ENCODE measurements at places on chromosomes 7 and 10.

GRCh38 chr7:22202141-22202540 is 154.8 kb downstream of the RAPGEF5 start:
- no peak for DNase-seq

GRCh38 chr10:4306871-4307270 is 519.1 kb upstream of the AKR1E2 start:
- peak; percentile 34 for DNase-seq

DNA sequence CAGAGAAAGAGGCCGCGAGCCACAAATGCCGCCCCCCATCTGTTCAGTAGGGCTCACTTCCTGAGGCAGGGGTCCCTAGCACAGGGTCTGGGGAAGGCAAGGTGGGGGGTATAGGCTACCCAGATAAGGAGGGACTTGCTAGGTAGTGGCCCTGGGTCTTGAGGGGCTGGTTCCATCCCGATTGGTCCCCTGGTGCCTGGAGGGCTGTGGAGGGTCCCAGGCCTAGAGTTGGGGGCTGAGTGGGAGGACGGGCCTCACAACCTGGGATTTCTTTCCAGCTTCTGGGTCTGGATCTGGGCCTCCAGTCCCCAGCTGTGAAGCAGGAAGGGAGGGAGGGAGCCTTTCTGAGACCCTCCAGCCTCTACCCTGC is 75.1 kb upstream of the EN2 start:
- no peak for DNase-seq

- DNase-seq: no peak
Measured at GRCh38 chr7:73718438-73718881, 1.0 kb downstream of the STX1A start.

DNA sequence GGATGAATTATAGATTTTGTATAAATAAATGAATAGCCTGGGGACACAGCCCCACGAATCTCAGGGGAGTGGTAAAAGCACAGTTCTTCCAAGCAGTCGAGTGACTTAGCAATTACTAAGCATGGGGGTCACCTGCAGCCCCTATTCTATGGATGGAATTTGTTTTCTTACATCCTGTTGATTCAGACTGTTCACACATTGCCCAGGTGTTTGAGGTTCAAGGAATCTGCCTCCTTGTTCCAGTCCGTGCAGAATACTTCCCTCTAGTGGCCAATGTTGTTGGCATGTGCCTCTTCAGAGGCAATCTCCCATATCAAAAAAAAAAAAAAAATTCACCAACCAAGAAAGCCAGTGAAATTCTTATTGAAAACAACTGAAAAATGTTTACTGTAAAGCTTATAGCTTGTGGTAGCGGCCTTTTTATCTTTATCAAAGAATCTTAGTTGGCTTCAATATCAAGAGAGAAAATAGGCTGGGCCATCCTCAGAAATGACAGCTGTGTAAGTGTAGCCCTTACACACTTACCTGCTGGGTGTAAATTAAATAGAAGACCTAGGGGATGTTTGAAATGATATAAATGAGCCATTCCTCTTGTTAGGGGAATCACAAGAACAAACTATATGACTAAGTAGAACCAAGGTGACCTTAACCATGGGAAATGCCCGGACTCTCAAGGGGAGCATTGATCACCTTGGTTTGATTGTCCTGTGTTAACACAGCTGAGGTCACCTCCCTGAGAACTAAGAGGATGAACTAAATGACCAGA is 7.8 kb downstream of the LIPM start:
- DNase-seq: peak; percentile 66

DNA sequence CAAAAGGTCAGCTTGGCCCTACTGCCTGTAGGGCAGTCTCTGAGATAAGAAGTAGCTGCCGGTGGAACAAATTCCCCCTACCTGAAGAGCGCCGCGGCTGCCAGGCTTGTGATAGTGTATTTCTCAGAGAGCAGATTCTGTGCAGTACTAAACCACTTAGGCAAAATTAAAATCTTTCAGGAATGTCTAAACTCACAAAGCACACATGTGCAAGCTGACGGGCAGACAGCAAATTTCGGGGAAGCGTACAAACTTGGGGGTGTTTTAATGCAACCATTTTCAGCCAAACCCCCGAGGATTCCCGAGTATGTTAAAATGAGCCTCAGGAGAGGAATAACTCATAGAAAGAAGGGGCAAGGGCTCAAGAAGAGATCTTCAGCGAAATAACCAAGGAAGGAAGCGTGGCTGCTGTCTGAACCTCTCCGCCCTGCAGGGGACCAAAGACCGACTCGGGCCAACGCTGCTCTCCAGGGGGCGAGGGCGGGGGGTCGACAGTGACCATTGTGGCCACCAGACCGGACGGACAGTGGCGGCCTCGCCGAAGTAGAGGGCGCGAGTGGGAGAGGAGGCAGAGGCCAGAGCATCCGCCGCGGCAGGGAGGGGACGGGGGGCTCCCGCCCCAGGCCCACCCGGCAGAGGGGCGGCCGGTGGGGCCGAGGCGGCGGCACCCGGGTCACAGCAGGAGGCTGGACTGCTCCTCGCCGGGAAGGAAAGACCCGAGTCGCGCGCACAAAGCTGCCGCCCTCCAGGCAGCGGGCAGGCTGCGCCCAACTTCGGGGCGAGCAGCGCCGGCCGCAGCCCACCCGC is 819 bp downstream of the HYCC1 start:
- peak; percentile 9 for DNase-seq

DNA sequence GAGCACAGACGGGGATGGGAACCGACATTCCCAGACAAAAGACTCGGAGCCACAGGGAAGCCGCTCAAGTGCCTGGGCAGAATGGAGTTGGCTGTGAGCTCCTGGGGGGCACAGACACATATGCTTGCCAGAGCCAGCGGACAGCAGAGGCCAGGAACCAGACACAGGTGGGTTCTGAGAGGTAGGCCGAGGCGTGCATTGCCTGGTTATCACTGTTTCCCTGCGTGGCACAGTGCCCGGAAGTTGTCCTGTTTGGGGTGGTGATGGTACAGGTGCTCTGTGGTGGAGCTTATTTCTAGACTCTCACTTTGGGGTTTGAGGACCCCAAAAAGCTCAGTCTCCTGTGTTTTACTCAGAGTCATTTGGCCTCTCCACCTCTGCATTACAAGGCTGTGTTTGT is 2.5 kb downstream of the PALD1 start:
- no peak for DNase-seq

DNA sequence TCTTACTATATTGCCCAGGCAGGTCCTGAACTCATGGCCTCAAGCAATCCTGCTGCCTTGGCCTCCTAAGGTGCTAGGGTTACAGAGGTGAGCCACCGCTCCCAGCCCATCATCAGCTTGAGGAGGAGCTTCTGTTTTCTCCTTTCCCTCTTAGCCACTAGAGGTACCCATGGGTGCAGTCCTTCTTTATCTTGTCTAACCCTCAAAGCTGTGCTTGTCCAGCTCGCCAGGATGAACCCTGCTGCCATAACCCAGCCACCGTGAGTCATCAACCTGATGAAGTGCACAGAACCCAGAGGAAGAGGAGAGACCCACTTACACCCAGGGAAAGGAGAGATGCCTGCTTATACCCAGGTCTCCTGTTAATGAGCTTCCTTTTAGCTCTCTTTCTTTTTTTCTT is 133.4 kb downstream of the CUL2 start:
- no peak for DNase-seq

DNA sequence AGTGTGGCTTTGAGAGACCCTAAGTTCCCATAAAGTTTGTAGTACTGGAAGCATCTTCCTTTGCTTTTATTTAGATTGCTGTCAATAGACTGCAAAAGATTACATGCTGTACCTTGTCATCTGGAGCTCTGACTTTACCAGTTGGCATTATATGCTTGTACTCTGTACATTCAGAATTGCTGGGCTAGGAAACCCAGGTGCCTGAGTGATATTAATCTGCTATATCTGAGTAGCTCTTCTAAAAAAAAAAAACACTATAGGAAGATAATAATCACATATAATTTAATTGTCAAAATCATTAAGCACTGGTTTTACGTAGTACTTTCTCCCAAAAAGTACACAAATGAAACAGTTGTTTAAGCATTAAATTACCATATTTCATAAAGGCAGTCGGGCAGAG is 12.3 kb downstream of the GATA3 start:
- DNase-seq: no peak

DNA sequence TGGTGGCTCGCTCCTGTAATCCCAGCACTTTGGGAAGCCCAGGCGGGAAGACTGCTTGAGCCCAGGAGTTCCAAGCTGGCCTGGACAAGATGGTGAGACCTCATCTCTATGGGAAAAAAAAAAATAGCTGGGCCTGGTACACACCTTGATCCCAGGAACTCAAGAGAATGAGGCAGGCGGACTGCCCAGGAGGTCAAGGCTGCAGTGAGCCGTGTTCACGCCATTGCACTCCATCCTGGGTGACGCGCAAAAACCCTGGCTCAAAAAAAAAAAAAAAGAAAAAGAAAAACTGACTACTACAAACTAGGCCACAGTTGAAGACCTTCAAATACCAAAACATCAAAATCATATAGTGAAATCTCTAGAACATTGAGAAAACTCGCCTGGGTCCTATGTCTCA is 3.9 kb downstream of the BRAT1 start:
- no peak for DNase-seq

DNA sequence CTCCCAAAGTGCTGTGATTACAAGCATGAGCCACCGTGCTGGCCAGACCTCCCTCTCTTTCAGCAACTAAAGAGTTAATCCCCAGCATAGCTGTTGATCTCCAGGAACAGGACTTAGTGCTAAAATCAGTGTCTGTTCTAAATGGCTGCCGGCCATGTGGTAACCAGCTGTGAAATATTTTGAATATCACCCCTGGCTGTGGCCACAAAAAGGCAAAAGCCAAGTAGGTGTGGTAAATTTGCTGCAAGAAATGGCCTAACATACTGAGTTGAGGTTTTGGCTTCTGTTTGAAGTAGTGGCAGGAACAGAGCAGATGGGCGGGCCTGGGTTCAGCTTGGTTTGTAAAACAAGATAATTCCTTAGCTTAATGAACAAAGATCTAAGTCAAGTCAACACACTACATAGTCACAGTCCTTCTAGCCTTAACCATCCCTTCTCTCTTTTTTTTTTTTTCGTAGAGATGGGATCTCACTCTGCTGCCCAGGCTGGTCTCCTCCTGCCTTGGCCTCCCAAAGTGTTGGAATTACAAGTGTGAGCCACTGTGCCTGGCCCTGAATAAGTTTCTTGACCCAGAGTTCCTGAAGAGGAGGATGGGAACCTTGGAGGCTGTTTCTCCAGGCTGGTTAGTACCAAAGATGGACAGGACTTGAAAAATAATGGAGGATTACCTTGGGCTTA is 22.7 kb upstream of the AGFG2 start:
- DNase-seq: peak; percentile 96

- DNase-seq: no peak
Measured at GRCh38 chr7:47939425-47940036, 8.7 kb downstream of the PKD1L1 start.

DNA sequence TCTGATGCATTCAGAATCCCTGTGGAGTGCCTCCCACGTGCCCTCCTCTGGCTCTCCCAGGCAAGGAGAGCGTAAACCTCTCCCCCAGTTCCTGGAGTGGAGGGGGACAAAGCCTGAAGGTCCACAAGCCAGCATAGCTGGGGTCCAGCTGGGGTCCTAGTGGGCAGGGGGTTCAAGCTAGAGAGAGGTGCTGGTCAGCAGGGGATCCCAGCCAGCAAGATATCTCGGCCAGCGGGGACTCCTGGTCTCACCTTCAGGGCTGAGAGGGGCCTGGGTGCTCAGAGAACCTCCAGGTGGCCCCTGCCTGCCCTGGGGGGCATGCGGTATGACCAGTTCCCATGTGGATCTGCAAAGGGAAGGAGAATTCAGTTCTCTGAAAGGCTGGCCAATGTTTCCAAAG is 413.7 kb downstream of the TCERG1L start:
- no peak for DNase-seq

DNA sequence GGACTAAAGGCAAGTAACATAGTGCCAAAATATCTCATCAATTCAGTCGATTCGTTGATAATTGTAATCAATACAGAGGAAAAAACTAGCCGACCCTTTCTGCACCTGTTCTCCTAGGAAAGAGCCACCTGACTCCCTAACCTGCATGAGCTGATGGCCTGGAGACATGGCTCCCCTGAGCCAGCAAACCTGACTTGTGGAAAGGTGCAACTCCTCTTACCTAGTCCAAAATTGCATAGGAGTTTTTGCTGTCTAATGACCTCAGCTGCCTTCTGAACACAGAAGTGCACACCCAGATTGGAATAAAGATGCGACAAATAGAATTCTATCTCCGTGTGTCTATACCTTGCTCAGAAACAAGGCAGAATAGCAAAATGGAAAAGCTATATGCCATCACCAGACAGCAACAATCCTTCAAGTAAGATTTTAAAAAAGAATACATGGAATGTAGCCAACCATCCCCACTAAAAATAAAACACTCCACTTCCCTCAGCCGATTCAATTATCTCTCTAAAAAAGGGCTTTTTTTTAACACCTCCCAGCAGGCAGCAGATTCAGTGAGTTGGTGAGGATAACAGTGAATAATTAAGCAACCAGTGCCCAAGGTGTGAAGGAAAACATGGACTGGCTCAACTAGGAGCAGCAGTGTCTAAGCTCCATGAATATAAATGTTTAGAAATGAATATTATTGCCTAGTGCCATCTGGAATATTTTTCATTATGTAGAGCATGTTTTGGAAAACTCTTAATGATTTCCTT is 26.6 kb upstream of the LMTK2 start:
- no peak for DNase-seq

DNA sequence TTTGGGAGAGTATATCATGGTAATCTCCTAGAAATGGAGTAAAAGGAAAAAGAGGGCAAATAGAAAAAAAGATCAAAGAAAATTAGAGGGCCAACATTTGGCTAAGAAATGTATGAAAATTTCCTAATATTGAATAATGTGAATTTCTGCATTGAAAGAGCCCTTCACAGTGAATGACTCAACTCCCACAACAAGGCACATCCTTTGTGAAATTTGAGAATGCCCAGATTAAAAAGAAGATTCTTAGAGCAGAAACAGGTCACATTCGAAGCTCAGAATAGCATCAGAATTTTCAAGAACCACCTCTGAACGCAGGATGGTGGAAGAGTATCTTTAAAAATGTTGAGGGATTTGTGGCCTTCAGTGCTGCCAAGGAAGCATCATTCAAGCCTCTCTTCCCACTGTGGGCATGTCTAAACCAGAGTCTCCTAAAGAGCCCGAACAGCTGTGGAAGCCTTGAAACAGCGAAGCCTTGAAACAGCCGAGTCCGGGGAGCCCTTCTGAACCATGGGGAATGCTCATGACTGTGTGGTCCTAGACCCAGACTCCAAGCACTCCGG is 43.6 kb downstream of the GUSB start:
- DNase-seq: peak; percentile 6

DNA sequence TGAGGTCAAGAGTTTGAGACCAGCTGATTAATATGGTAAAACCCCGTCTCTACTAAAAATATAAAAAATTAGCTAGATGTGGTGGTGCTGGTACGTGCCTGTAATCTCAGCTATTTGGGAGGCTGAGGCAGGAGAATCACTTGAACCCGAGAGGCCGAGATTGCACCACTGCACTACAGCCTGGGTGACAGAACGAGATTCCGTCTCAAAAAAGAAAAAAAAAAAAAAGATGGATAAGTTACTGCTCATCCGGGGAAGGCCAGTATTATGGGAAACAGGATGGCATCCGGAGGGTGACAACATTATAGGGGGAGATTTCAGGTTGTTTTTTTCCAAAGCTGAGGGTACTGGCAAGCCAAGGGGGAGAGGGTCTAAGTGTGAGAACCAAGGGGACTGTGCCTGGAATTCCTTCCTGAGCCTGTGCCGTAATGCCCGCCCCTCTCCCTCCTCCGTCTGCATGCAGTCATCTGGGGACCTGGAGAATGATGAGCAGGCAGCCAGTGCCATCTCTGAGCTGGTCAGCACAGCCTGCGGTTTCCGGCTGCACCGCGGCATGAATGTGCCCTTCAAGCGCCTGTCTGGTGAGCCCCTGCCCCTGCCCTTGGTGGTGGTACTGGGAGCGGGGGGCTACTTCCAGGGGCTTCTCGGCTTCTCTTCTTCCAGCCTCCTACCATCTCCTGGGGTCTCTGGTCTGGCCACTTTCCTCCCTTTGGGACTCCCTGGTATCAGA is 4.4 kb downstream of the LAMTOR4 start:
- no peak for DNase-seq

- DNase-seq: no peak
Measured at GRCh38 chr10:44056967-44057805, 327.7 kb downstream of the CXCL12 start.

All from fibroblast of skin of scalp (primary cell).